Fibroblast of pulmonary artery (primary cell): ENCODE measurements at places on chromosomes 2 and 18.

GRCh38 chr2:158297606-158298005 lies 158.9 kb downstream of the CCDC148 start:
- peak; percentile 8 for DNase-seq

- peak; percentile 51 for DNase-seq
Measured at GRCh38 chr2:152407204-152407721, 72.3 kb downstream of the FMNL2 start.

DNA sequence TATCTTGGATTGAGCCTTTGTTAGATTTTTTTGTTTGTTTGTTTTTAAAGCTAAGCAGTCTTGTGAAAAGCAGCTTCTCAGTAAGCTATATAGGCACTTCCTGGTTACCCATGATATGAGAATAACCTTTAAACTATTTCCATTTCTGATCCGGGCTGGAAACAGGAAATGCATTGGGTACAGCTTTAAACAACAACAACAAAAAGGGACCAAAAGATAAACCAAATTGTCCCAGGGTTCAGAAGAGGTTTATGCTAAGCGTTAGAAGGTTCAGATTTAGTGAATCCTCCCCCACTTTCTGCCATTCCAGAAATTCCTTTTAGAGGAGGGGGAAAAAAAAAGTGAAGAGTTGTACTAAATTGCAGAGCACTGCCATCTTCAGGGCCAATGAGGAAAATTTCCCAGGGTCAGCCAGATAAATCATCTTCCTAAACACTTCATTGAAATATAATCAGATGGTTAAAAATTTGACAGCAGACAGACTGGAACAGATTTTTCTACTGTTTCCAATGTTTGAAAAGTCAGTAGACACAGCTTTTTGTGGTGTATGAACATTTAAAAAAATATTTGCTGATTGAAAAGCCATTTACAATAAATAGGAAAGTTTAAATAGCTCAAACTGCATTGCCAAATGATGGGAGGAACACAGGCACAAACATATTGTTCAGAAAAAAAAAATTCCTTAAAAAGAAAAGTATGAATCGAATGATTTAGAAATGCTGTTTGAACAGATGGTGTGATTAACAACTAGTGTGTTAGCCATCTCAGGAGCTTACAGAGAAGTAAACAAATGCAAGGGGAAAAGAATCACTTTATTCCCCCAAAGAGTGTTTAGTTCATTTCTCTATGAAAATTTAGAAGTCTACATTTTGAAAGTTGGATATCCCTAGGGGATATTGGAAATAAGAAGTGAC lies 189.9 kb upstream of the TANK start:
- DNase-seq = peak; percentile 93

- DNase-seq = no peak
Measured at GRCh38 chr2:131145040-131145439, 39.9 kb downstream of the PLEKHB2 start.

- DNase-seq = no peak
Measured at GRCh38 chr2:128967646-128968045, 649.0 kb upstream of the HS6ST1 start.

DNA sequence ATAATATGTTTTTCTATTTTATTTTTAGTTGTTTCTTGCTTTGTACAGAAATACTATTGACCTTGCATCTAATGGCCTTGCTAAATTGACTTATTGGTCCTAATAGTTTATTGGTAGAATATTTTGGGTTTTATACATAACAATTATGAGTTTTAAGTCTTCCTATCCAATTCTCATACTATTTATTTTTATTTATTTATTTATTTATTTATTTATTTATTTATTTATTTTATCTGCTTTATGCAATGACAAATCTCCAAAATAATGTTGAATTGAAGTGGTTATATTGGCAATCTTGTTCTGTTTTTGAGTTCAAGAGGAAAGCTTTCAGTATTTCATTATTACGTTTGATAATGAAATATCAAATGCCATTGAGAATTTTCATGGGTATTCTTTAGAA lies 488.3 kb downstream of the CDH2 start:
- no peak for DNase-seq

GRCh38 chr2:62785810-62786597 lies 80.5 kb downstream of the EHBP1 start:
- peak; percentile 38 for DNase-seq

DNA sequence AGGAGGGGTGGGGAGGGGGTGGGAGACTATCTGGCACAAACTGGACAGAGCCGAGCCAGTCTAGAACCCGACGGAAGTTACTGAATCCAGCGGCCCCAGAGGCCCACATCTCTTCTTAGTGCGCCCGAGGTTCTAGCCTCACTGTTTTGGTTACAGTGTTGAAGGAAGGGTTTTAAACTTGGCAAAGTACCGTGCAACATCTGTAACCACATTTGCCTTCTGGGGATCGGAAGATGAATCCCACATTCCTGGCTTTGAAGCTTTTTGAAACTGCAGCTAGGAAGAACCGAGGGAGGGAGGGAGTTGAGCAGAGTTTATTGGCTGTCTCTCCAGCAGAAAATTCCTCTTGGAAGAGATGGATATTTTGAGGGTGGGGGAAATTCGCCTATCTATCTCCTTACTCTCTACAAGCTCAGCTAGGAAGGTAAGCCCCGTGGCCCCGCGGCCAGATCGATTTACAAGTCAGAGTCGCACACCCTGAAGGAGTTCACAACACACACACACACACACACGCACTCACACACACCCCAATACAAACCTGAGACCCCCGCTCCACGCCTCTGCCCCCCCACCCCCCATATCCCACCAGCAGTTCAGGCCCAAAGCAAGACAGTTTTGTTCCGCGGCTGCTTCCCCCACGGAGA lies 1.0 kb downstream of the ACVR1 start:
- DNase-seq = peak; percentile 82

GRCh38 chr18:10804126-10804525 lies 278.3 kb downstream of the NAPG start:
- no peak for DNase-seq

- DNase-seq = peak; percentile 44
Measured at GRCh38 chr2:207142461-207142860, 23.3 kb downstream of the KLF7 start.

GRCh38 chr2:212548455-212548819 lies 9.8 kb upstream of the ERBB4 start:
- peak; percentile 66 for DNase-seq

- DNase-seq = no peak
Measured at GRCh38 chr2:241123816-241124536, 21.9 kb upstream of the MTERF4 start.

GRCh38 chr2:117958186-117958585 lies 55.7 kb downstream of the CCDC93 start:
- DNase-seq = peak; percentile 80

DNA sequence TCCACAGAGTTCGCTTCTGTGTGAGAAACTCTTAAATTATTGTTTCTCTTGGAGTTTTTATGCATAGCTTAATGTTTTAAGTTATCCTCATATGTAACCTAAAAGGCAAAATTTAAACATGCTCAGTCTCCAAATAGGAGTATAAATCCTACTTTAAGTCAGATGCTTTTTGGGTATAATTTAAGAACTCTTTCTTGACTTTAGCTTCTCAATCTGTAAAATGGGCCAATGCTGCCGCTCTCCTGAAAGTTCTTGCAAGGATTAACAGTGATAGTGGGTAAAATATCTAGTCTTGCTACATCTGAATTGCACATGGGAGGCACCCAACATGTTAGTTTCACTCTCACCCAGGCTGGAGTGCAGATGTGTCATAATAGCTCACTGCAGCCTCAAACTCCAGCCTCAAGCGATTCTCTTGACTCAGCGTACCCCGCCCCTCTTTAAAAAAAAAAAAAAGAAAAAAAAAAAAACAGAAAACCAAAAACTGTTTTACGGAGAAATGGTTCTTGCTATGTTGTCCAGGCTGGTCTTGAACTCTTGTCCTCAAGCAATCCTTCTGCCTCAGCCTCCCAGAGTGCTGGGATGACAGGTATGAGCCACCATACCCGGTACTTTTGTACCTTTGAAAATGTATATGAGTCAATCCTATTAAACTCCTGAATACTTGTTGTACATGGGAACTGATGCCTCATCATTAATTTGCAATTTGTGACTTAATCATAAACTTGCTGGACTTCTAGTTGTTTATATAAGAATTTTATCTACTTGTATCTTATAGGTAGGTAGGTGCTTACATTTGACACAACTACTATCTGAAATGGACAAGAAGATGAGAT lies 1.8 kb downstream of the FBXO48 start:
- no peak for DNase-seq
